ENCODE measurements at places on chromosomes 6 and 20. TPM values are rescaled to one million over a fixed set of nuclear protein-coding genes. Genes with fewer than 3 reads are reported as not detected.

Gene BHLHE23
- not detected for total RNA-seq

Gene SMIM28
- total RNA-seq, result not detected

DNA sequence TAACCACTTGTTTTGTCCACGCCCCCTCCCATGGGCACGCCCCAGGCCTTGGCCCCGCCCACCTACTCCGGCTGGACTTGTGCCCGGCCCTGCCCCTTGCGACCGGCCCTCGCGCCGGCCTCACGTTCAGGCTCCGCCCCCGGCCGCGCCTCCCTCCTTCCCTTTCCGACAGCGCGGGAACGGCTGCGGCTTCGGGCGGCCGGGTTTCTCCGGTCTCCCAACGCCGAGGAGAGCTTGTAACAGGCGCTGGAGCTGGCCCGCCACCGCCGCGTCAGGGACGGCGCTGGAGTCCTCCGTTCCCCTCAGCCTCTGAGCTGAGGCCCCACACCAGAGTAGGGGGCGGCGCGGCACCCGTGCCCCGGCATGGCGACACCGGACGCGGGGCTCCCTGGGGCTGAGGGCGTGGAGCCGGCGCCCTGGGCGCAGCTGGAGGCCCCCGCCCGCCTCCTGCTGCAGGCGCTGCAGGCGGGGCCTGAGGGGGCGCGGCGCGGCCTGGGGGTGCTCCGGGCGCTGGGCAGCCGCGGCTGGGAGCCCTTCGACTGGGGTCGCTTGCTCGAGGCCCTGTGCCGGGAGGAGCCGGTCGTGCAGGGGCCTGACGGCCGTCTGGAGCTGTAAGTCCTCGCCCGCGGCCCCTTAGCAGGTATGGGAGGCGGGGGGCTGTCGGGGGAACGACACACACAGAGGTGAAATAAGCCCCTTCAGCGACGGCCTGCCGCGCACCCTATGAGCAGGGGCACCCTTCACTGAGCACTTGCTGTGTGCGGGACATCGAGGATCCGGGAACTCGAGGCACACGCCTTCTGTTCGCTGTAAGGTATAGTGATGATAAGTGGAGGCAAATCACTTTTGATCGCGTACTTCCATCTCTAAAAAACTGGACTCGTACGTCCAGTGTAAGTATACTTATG, at the start of gene FANCE:
Gene FANCE, plus strand, starts transcription at position 156 of the 908 bp plus-strand sequence. Its CDS starts 208 bp downstream, at position 364.
- peak; percentile 97 for DNase-seq

- no peak for DNase-seq
Measured at GRCh38 chr20:36074983-36075382, 79.6 kb upstream of the EPB41L1 start.

GRCh38 chr6:116456927-116457326, 4.2 kb upstream of the CALHM6 start:
- DNase-seq, result no peak

- DNase-seq, result no peak
Measured at GRCh38 chr6:13371421-13372072, 43.2 kb upstream of the TBC1D7 start.

- peak; percentile 67 for DNase-seq
Measured at GRCh38 chr6:145963216-145964068, 716 bp downstream of the SHPRH start.

Measured in Daoy (cell line).